ENCODE measurements at places on chromosomes 5 and 9. TPM values are rescaled to one million over a fixed set of nuclear protein-coding genes. Genes with fewer than 3 reads are reported as not detected.

GRCh38 chr5:89105171-89105695 is 222.2 kb upstream of the MEF2C start:
- H3K36me3 ChIP-seq: no peaks in the 10 kb centered on the region
- H3K27ac ChIP-seq: no peak overlapping the region
- DNase-seq: no peak
- H3K4me3 ChIP-seq: no peak overlapping the region
- H3K4me1 ChIP-seq: no peaks in the 10 kb centered on the region

DNA sequence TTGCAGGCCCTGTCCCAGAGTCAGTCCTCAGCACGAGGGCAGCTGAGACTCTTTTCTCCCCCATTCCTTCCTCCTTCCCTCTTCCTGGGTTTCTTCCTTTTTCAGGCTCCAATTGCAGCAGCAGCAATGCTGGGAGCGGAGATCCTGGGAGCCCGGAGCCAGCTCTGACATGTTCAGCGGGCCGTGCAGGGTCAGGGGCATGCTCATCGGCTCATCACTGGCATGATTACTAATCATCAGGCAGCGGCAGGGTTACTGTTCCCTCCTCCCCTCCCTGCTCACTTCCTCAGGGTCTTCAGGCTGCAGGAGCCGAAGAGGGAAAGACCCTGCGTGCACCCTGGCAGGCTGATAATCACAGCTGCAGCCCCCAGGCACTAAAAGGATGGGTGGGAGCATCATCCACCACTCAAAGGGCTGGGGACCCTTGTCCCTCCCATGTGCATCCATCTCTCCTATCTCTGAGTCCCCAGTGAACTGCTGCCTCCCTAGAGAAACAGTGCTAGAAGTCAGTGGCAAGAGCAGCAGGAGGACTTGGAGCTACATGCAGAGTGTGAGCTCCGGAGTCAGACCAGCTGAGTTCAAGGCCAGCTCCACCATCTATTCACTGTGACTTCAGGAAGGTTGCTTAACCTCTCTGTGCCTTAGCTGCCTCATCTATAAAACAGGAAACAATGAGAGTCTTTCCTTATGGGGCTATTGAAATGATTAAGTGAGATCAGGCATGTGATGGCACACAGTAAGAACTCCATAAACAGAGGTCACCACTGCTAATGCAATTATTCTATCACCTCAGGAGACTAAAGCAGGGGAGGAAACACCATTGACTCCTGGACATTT is 7.8 kb upstream of the KCNIP1 start:
- DNase-seq: no peak
- no peak overlapping the region for H3K27ac ChIP-seq
- H3K4me1 ChIP-seq: no peaks in the 10 kb centered on the region
- H3K4me3 ChIP-seq: no peak overlapping the region
- H3K27me3 ChIP-seq: no peaks in the 10 kb centered on the region
- H3K36me3 ChIP-seq: no peaks in the 10 kb centered on the region

Gene CD72
- total RNA-seq: 0.28 TPM

Gene LSM11
- total RNA-seq: 4.6 TPM

DNA sequence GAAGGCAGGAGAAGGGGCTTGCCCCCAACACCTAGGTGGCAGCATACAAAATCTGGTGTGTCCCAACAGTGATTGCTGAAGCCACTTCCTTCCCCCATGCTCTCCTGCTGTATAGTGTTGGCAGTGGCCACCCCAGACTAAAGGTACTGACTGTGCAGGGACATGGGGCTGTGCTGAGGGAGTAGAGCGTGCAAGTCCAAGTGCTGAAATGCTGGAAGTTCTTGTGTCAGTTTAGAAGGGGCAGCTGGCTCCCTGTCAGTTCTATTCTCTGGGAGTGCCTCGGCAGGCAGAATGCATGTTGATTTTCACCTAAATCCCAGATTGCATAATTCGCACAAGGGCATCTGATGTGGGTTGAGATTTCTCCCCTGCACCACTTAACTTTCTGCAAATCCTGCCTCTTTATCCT is 68.6 kb downstream of the GDNF start:
- H3K27ac ChIP-seq: no peak overlapping the region
- no peaks in the 10 kb centered on the region for H3K27me3 ChIP-seq
- DNase-seq: no peak
- no peaks in the 10 kb centered on the region for H3K36me3 ChIP-seq
- no peak overlapping the region for H3K4me3 ChIP-seq

GRCh38 chr9:83066771-83067170 is 3.8 kb upstream of the RASEF start:
- no peaks in the 10 kb centered on the region for H3K27me3 ChIP-seq
- no peak for DNase-seq
- no peaks in the 10 kb centered on the region for H3K36me3 ChIP-seq
- H3K4me3 ChIP-seq: no peak overlapping the region

Gene ARL14EPL
- not detected for total RNA-seq

Gene CCNJL
- total RNA-seq: 4.3 TPM

GRCh38 chr9:22650145-22650544 is 203.5 kb downstream of the DMRTA1 start:
- H3K4me3 ChIP-seq: no peak overlapping the region
- no peaks in the 10 kb centered on the region for H3K27me3 ChIP-seq
- DNase-seq: no peak
- no peaks in the 10 kb centered on the region for H3K4me1 ChIP-seq

GRCh38 chr9:134444038-134444315 is 117.7 kb downstream of the RXRA start:
- DNase-seq: no peak
- no peaks in the 10 kb centered on the region for H3K36me3 ChIP-seq
- no peak overlapping the region for H3K4me3 ChIP-seq

Gene C9orf78
- total RNA-seq: 38.3 TPM

Gene SH3RF2
- total RNA-seq: 0.81 TPM

Measured in ovary (tissue), 10 donors.